ENCODE measurements at places on chromosomes 7 and 10. TPM values are rescaled to one million over a fixed set of nuclear protein-coding genes. Genes with fewer than 3 reads are reported as not detected.

PPP1R17 gene
- total RNA-seq = not detected

SPDYE1 gene
- total RNA-seq = not detected

NKX2-3 gene
- total RNA-seq = 0.08 TPM

PLPP4 gene
- 0.16 TPM for total RNA-seq

LRIT1 gene
- not detected for total RNA-seq

AKR1B15 gene
- total RNA-seq = 21.6 TPM

IFIT3 gene
- total RNA-seq = 5.5 TPM

CCDC146 gene
- total RNA-seq = 0.48 TPM

Measured in A549 treated with Mapracorat at 1 μM for 4 hours (cell line).